ENCODE measurements at places on chromosomes 7 and 10.

DNA sequence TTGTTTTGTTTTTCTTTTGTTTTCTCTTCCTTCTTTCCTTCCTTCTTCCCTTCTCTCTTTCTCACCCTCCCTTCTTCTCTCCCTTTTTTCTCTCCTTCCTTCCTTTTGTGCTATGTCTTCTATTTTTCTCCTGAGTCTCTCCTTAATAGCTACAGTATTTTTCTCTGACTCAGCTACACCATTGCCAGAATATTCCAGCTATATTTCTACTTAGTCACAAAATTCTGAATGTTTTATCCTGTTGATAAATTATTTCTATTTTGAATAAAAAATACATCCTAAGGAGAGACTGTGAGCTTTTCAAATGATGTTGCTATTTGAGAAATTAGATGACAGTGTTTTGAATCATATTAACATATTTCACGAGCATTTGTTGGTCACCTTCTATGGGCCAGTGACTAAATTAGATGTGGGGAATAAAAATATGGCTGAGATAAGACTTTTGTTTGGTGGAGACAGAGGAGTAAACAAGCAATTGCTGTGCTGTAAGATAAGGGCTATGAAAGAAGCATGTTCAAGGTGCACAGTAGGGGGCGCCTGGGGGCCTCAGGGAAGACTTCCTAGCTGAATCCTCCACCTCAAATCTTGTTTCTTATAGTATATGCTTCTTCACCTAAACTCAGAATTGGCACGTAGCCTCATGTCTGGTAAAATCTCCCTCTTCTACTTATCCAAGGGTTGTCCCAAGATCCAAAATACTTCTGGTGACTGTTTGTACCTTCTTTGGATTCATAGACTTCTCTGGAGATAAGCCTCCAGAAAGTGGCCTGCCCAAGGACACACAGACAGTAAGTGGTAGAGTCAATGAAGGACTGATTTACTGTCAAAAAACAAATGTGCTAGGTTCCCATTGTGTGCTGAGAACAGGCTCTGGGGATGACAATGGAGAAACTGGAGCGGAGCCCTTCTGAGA, 115.5 kb upstream of the CREB5 start:
- peak; percentile 27 for DNase-seq

DNA sequence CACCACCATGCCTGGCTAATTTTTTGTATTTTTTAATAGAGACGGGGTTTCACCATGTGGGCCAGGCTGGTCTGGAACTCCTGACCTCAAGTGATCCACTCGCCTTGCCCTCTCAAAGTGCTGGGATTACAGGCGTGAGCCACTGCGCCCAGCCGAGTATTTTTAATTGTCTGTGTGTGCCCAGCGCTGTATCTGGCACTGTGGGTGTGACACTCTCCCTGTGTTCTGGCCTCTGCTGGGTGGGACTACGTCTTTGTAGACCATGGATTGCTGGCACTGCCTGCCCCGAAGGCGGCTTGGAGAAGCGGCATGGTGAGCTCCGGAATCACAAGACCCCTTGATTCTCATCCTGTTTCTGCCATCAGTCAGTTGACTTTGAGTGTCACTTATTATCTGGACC, 136.2 kb downstream of the CDH23 start:
- DNase-seq, result no peak

DNA sequence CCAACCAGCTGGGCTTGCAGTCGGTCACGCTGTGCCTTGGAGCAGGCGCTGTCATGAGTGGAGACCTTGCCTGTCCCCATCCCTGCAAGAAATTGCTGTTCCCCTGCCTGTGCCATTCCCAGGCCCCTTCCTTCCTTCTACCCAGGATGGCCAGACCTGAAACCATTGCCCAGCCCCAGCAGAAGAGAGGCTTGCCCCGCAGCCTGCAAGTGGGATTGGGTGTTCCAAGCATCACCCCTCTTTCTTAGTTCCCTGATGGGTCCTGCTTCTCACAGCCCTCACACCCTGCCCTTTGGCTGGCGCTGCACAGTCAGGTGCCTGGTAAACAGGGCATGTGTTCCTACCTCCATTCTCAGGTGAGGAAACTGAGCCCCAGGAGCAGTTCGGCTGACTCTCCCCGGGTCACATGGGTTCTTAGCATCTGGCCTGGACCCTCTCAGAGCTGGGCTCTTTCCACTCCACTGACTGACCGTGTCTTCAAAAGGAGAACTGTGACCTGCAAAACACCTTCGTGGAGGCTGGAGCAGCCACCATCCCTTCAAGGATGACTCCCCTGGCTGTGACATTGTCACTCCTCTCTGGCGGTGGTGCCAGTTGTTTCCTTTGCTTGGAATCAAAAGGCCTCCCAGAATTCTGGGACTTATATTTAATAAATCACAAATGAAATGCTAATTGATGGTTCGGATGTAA, 41.9 kb upstream of the PDCD4 start:
- DNase-seq, result no peak

DNA sequence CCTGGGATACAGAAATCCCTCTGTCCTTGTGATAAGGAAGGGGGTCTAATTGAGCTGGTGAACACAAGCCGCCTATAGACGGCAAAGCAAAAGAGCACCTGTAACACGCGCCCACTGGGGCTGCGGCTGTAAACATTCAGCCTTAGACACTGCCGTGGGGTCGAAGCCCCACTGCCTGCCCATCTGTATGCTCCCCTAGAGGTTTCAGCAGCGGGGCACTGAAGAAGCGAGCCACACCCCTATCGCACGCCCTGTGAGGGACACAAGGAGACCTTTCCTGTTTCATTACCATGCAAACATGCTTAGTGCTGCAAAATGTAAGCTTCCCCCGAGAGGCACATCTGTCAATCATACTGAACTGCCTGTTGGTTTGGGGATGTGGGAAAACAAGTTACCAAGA, 82.1 kb downstream of the NRP1 start:
- DNase-seq, result no peak

DNA sequence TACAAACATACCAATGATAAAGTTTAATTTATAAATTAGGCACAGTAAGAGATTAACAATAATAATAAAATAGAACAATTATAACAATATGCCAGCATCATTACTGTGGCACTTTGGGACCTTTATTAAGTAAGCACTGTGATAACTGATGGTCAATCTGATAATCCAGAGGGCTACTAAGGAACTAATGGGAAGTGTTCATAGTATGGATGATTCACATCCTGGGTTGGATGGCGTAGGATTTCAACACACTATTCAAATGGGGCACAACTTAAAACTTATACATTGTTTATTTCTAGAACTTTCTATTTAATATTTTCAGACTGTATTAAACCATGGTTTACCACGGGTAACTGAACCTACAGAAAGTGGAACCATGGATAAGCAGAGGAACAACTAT, 90.8 kb downstream of the KIF20B start:
- no peak for DNase-seq

- no peak for DNase-seq
Measured at GRCh38 chr10:43667317-43667731, 18.6 kb upstream of the ZNF32 start.

DNA sequence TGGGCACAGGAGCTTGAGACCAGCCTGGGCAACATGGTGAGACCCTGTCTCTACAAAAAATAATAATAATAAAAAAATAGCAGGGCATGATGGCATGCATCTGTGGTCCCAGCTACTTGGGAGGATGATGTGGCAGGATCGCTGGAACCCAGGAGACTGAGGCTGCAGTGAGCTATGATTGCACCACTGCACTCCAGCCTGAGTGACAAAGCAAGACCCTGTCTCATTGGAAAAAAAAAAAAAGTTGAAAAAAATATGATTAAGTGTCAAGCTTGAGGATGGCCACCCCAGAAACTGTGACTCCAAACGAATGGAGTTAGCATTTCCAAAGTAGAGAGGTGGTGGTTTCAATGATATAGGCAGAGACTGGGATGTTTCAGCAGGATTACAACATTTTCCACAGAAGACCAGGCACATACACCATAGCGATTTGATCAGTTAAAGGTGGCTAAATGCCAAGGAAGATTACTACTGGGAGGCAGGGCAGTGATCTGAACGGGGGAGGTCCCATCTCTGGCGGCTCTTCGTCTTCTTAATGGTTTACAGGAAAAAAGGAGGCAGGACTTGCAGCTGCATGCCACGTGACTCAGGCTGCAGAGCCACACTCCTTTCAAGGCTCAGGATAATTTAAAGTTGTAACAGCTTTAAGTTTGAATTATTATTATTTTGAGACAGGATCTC, 250.6 kb upstream of the GALNT17 start:
- DNase-seq, result no peak

GRCh38 chr10:124703778-124704427, 40.3 kb downstream of the FAM53B start:
- peak; percentile 58 for DNase-seq

DNA sequence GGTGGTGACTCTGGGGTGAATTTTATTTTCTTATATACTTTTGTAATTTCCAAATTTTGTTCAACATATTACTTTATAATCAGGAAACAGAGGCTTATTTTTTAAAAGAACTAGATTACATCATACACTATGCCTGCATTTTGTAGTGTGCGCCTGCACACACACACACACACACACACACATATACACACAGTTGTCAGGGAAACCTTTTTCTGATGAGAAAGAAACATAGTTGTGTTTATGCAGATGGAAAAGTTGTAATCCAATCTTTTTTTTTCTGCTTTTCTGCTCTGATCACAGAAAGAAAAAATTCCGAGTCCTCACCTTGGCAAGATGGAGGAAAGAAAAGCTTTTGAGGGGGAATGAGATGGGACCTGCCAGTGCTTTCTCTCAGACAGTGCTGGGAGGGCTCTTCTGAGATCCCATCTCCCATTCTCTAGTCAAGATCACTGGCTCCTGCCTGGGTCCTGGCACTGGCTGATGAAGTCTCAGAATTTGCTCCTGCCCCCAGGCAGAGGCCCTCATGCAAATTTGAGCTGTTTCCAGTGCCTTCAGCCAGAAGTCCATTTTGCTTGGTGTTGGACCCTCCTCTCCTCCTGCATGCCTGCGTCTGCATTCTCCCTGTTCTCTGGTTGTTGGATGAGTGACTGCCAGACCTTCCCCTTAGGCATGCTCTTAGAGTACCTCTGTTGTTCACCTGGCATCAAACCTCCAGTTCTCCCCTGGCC, 59.7 kb downstream of the TLL2 start:
- no peak for DNase-seq

- no peak for DNase-seq
Measured at GRCh38 chr10:80131499-80131901, 1.0 kb upstream of the PLAC9 start.

- DNase-seq, result peak; percentile 57
Measured at GRCh38 chr7:100655908-100656674, at the start of gene ACTL6B. ACTL6B (minus strand) TSS chr7:100656448; CDS start chr7:100656354, 94 bp downstream.

GRCh38 chr7:128699895-128700294, 27.8 kb downstream of the GARIN1A start:
- no peak for DNase-seq

DNA sequence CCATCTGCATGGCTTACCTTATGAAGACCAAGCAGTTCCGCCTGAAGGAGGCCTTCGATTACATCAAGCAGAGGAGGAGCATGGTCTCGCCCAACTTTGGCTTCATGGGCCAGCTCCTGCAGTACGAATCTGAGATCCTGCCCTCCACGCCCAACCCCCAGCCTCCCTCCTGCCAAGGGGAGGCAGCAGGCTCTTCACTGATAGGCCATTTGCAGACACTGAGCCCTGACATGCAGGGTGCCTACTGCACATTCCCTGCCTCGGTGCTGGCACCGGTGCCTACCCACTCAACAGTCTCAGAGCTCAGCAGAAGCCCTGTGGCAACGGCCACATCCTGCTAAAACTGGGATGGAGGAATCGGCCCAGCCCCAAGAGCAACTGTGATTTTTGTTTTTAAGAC, 12.4 kb downstream of the DUSP5 start:
- DNase-seq, result no peak

- peak; percentile 47 for DNase-seq
Measured at GRCh38 chr10:77836299-77836820, 90.2 kb downstream of the DLG5 start.

DNA sequence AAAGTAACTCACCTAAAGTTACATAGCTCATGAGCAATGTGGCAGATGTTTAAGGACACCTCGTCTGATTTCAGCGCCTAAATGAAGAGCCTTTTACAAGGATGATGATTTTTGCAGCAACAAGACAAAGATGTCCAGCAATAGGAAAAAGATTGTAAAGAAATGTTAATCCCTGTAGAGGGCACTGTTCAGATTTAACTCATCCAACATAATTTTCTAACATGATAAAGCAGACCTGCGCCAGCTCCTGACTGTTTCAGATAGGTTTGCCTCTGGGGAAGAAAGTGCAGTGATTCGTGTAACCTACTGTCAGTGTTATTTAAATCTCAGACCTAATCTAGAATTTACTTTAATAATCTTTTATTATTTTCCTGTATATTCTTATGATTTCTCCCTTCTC, 595.2 kb downstream of the AUTS2 start:
- DNase-seq, result no peak

GRCh38 chr7:94375691-94376090, 19.0 kb upstream of the COL1A2 start:
- no peak for DNase-seq

GRCh38 chr7:20019757-20020432, 197.3 kb downstream of the MACC1 start:
- no peak for DNase-seq

GRCh38 chr7:81393018-81393417, 376.8 kb downstream of the HGF start:
- DNase-seq, result no peak

- no peak for DNase-seq
Measured at GRCh38 chr7:114857605-114858004, 64.3 kb upstream of the MDFIC start.

DNA sequence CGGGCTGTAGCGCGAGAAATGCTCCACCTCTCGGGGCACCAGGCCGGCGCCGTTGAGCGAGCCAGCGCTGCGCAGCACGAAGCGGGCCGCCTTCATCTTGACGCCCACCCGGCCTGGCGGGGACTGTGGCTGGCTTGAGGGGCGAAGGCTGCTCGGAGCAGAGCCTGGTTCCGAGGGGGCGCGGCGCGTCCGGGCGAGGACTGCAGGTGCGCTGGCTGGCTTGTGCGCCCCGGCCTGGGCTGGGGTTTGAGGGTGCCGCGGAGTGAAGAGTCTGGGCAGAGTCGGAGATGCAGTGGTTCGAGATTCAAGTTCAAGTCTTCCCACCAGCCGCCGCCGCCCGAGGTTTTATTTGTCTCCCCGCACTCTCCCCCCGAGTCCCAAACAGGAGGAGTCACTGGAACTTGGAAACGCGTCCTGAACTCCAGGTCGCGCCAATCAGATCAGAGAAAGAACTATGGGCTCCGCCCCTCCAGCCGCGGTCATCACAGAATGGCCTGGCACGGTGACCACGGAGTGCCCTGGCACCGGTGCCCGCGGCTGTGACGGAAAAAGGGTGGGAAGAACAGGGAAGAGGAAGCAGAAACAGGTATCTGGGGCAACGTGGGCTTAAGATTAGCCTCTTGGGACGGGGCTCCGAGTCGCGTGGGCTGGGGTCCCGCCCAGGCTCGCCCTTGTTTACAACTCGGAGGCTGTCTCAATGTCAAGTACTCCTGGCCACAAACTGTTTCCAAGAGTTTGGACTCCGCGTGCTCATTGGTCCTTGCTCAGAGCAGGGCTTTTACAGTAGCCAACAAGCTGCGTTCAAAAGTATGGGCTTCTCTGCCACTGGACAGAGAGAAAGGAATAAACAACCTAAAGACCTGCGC, at the start of gene PDK4:
Gene PDK4 (minus strand): TSS at position 319 of the 866 bp plus-strand sequence. CDS start 223 bp downstream, at position 96.
- peak; percentile 94 for DNase-seq

- no peak for DNase-seq
Measured at GRCh38 chr10:42888504-42889095, 106.0 kb downstream of the BMS1 start.

- DNase-seq, result no peak
Measured at GRCh38 chr7:43456200-43456599, 126.7 kb upstream of the STK17A start.

GRCh38 chr7:135998081-135998480, 20.9 kb upstream of the MTPN start:
- no peak for DNase-seq

Data from colonic mucosa (tissue), 4 donors.